Foreskin keratinocyte (primary cell): ENCODE measurements at places on chromosomes 7 and 10.

GRCh38 chr7:87398446-87398845 lies 53.0 kb downstream of the CROT start:
- peak; percentile 85 for DNase-seq

GRCh38 chr10:133067149-133068105 lies 20.3 kb upstream of the ADGRA1 start:
- DNase-seq = no peak

GRCh38 chr10:93941606-93942005 lies 47.8 kb downstream of the SLC35G1 start:
- DNase-seq = no peak

- peak; percentile 66 for DNase-seq
These were observed at the start of gene CADPS2 for GRCh38 chr7:122886357-122887081. Gene CADPS2, minus strand, starts transcription at chr7:122886460. Its CDS starts 123 bp downstream, at chr7:122886337.

DNA sequence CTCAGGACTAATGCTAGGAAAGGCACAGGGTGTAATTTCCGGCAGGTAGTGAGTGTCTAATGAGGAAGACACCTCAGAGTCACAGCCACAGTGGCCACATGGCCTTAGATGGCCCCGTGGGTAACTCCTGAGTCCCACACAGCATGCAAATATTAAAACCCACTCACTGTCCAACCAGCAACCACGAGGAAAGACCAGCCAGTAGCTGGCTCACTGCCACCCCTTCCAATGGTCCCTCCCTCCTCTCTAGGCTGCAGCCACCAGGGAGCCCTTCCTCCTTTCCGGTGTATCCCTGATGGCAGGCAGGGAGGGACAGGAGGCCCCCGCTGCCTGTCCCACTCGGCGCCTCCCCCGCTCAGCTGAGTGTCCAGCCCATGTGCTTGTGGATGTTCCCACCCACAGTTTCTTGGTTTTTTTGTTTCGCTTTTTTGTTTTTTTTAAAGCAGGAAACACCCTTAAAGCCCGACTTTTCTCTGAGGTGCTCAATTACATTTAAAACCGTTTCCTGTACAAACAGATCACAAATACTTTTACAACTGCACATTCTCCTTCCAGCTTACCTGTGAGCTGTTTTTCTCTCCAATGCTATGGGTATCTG lies 9.2 kb downstream of the BNIP3 start:
- no peak for DNase-seq

- no peak for DNase-seq
These were observed 38.8 kb downstream of the RAMP3 start for GRCh38 chr7:45196374-45196773.

DNA sequence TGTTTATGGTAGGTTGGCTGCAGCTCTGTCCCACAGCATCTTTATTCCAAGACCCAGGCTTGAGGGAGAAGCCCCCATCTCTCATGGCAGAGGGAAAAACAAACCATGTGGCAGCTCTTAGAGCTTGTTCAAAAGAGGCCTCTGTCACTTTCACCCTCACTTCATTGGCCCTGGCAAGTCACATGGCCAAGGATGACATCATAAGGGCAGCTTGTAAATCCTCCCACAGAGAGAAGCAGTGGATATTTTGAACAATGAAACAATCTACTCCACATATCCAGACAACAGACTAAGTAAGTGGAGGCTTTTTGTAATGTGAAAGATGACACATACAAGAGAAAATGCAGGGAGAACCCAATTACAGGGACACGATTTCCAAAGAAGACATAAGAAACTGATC lies 108.1 kb downstream of the GRID1 start:
- no peak for DNase-seq

- peak; percentile 60 for DNase-seq
These were observed 5.8 kb downstream of the ZSCAN25 start for GRCh38 chr7:99622596-99622995.

GRCh38 chr7:157269341-157270059 lies 67.3 kb upstream of the DNAJB6 start:
- DNase-seq = no peak

- DNase-seq = no peak
These were observed 6.5 kb upstream of the WASL start for GRCh38 chr7:123755338-123755737.

GRCh38 chr7:27124902-27125689 lies 5.5 kb downstream of the HOXA4 start:
- no peak for DNase-seq

- no peak for DNase-seq
These were observed 126.4 kb downstream of the RNLS start for GRCh38 chr10:88456730-88457129.

GRCh38 chr10:64396105-64396708 lies 875.0 kb downstream of the REEP3 start:
- DNase-seq = no peak

DNA sequence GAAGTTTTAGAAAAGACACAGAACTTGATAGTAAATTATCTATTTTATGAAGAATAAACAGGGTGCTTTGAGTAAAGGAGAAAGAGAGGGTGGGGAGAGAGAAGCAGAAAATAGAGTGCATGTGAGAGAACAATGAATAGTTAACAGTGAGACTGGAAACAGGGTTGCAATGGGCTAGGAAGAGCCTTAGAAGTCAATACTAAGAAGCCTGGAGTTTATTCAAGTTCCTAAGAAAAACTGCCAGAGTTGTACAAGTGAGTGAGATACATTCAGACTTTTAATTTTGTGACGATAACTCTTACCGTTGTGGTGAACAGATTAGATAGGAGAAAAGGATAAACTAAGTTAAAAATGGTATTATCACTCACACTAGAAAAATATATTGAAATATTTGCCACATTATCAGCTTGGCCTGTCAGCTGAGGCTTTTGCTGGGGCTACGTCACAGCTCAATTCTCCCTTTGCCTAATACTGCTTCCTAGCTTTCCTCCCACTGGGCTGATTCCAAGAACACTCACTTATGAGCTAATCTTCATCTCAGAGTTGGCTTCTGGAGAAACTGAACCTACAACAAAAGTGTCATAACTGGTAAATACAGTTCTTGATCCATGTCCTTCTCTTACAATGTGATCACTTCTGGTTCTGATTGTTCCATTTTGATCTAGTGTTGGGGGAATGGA lies 92.7 kb downstream of the SEMA3D start:
- DNase-seq = no peak

- DNase-seq = no peak
These were observed 29.4 kb upstream of the JAKMIP3 start for GRCh38 chr10:132036153-132036886.

DNA sequence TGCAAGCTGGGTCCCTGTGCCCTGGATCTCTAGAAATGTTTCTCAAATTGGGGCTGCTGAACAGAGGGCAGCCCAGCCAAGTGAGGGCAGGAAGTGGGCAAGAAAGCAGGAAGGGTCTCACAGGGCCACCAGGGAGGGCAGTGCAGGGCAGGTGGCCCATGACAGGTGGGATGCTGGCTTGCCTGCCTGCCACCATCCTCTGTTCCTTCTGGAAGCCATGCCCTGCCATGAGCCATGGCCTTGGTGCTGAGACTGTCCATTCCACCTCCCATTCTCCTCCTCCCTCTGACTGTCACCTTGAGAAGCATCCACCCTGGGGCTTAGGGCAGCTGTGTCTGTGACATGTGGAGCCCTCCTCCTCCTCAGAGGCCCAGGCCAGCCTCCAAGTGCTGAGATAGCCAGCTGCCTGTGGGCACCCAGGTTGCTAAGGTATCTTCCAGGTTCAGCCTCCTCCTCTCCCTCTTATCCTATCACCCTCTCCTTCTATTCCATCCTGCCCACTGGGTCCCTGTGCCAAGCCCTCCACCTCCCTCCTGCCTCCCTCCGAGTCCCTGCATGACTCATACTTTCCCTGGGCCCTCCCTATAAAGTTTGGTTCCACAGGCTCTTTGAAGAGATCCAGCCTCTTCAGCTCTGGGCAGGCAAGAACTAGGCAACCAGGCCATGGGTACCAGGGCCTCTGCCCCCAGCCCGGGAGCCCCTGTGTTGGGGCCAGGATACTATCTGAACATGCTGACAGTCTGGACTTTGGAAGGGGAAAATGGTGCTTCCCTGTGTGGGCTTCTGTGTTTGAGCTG lies 1.3 kb downstream of the VSIR start:
- DNase-seq = peak; percentile 33

- no peak for DNase-seq
These were observed 219.4 kb downstream of the ABCA13 start for GRCh38 chr7:48390388-48391327.

DNA sequence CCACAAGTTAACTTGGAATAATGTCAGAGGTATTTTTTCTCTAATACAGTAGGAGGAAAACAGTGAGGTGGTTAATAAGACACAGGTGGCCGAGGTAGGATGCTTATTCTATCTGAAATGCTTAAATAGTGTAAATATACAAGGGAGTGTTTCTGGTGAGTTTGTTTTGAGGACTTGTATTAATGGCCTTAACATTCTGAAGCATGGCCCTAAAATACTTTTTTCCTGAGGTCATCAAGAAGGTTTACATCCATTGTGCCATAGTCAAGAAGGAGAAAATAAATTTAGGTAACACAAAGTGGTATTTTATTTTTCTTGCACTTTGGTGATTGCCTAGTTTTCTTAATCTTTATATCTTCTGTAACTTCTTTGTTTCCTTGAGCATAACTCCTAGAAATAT lies 18.8 kb downstream of the GNAI1 start:
- DNase-seq = no peak

DNA sequence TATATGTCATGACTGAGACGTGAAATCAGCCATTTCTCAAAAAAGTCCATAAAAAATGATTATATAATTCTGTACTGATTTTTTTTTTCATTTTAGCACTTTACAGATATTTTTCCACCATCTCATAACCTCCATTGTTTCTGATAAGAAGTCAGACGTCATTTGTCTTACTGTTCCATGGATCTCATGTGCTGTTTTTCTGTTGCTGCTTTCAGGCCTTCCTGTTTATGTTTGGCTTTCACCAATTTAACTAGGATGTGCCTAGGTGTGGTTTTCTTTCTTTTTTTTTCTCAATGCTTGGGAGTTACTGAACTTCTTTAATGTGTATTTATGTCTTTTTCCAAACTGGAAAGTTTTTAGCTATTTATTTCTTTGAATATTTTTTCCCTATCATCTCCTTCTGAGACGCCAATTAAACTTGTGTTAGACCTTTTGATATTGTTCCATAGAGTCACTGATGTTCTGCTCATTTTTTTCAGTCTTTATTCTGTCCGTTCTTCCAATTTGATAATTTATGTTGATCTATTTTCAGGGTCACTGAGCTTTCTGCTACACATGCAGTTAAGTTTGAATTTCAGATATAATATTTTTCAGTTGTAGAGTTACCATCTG lies 43.3 kb downstream of the TAF3 start:
- DNase-seq = peak; percentile 2

- no peak for DNase-seq
These were observed 124.9 kb downstream of the CYP26A1 start for GRCh38 chr10:93198401-93199131.

GRCh38 chr10:86106616-86107015 lies 260.0 kb downstream of the GRID1 start:
- no peak for DNase-seq

GRCh38 chr7:22725585-22725984 lies 1.4 kb upstream of the IL6 start:
- no peak for DNase-seq

GRCh38 chr7:7720193-7720592 lies 1.8 kb upstream of the RPA3 start:
- DNase-seq = no peak

DNA sequence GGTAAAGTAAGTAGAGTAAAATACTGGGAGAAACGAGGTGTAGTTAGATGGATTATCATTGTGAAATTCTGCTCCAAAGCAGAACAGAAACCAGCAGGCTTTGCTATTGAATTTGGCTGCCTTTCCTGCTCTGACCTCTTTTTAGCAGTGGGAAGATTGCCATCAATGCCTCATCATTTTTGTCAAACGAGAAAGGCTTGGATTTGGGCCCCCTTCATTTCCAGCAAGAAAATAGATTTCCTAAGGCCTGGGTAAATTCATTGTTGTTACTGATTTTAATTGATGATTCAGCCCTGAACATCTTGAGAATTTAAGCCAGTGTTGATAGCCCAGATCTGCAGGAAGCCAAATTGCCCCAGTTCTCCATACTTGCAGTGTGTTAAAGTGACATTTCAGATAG lies 35.2 kb upstream of the ASAH2 start:
- no peak for DNase-seq

- DNase-seq = peak; percentile 15
These were observed 81.2 kb upstream of the PPIF start for GRCh38 chr10:79266084-79266483.

DNA sequence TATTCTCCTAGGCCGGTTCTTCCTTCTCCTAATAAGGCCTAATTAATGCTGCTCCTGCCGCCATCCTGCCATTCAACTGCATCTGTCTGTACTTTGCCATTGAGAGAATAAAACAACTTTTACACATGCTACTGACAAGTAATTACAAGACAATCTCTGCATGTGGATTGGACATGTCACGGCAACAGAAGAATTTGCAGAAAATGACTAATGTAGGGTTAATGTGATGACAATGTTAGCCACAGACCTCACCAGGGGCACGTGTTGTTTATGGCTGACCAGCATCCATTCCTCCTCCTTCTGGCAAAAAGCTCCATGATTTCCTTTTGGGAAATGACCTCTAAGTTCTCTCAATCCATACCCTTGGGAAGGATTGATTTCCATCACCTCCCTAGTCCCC lies 58.0 kb downstream of the NEBL start:
- DNase-seq = peak; percentile 93

GRCh38 chr10:6423004-6423403 lies 157.1 kb downstream of the PRKCQ start:
- DNase-seq = peak; percentile 90

DNA sequence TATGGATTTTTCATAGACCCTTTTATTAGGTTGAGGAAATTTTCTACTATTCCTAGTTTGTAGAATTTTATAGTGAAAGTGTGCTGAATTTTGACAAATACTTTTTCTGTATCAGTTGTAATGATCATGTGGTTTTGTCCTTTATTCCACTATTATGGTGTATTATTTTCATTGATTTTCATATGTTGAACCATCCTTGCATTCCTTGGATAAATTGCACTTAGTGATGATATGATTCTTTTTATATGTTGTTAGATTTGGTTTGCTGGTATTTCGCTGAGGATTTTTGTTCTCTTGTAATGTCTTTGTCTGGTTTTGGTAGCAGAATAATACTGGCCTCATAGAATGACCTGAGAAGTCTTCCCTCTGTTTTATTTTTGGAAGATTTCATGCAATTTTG lies 140.6 kb upstream of the CDK6 start:
- DNase-seq = no peak

DNA sequence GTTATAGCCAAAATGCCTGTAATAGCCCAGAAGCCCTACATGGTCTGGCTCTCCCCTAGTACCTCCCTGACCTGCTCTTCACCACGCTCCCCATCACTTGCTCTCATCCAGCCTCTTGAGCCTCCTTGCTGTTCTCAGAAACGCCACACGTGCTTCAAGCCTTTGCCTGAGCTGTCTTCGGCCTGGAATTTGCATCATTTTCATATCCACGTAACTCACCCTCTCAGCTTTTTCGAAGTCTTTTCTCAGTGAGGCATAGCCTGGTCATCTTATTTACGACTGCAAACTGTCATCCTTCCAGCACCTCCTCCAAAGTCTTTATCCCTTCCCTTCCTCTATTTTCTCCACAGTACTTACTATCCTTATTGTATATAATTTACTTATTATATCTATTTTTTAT lies 151.0 kb upstream of the AHR start:
- no peak for DNase-seq
